Kidney (tissue), 22 donors: ENCODE measurements at places on chromosomes 11 and 22. TPM values are rescaled to one million over a fixed set of nuclear protein-coding genes. Genes with fewer than 3 reads are reported as not detected.
A peak's percentile ranks its signal among the peaks of the same experiment; 100 is the strongest.

GRCh38 chr11:26599425-26599824 lies 27.4 kb upstream of the MUC15 start:
- H3K27me3 ChIP-seq = no peaks in the 10 kb centered on the region
- H3K27ac ChIP-seq = no peak overlapping the region
- no peaks in the 10 kb centered on the region for H3K36me3 ChIP-seq
- no peak for DNase-seq
- no peaks in the 10 kb centered on the region for H3K4me1 ChIP-seq

DNA sequence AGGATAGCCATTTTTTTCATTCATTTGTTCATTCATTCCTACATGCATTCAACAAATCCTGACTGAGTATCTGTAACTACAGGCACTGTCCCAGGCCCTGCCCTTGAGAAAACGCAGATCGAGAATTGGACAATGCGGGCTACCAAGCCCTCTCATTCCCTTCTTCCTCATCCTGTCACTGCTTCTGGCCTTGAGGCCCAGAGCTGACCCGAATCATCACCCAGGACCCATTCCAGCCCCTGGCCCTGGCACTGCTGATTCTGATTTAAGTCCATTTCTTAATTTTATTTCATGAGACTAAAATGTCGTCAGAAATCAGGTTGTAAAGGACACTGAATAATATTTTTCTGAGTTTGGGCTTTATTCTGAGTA lies 24.3 kb downstream of the COMMD9 start:
- no peak overlapping the region for H3K4me3 ChIP-seq
- no peak for DNase-seq
- peaks cover 5% of the 10 kb centered on the region for H3K4me1 ChIP-seq
- H3K27me3 ChIP-seq = no peaks in the 10 kb centered on the region

- no peaks in the 10 kb centered on the region for H3K36me3 ChIP-seq
- H3K27ac ChIP-seq = no peak overlapping the region
- H3K4me3 ChIP-seq = no peak overlapping the region
Measured at GRCh38 chr11:121636081-121636799, 183.5 kb upstream of the SORL1-AS1 start.

- peaks cover 6% of the 10 kb centered on the region for H3K36me3 ChIP-seq
- H3K27me3 ChIP-seq = no peaks in the 10 kb centered on the region
Measured at GRCh38 chr11:74035264-74035663, 26.4 kb upstream of the UCP3 start.

DNA sequence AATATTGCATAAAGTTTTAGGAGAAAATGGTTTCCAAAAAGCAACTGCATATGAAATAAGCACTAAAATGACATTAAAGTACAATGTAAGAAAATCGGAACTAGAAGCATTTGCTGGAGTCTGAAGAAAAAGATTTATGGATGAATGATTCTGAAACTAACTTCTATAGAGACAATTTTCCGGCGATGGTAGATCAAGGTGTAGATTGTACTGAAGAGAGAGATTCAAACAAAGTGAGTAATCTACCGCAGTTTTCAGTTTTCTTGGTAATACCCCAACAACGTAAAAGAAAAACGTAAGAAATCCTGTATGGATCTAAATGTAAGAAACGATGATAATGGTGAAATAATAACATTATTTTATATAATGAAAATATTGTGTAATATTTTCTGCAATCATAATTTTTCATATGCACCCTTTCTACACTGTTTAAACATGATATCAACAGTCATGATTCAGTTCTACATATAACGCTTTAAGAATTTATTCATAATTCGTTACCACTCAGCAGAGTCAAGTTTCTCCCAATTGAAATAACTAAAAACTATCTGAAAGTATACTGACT lies 1.8 kb upstream of the CDPF1 start:
- H3K4me1 ChIP-seq = no peaks in the 10 kb centered on the region
- no peaks in the 10 kb centered on the region for H3K27me3 ChIP-seq
- no peak for DNase-seq
- no peaks in the 10 kb centered on the region for H3K36me3 ChIP-seq
- H3K4me3 ChIP-seq = no peak overlapping the region
- H3K27ac ChIP-seq = no peak overlapping the region

DNA sequence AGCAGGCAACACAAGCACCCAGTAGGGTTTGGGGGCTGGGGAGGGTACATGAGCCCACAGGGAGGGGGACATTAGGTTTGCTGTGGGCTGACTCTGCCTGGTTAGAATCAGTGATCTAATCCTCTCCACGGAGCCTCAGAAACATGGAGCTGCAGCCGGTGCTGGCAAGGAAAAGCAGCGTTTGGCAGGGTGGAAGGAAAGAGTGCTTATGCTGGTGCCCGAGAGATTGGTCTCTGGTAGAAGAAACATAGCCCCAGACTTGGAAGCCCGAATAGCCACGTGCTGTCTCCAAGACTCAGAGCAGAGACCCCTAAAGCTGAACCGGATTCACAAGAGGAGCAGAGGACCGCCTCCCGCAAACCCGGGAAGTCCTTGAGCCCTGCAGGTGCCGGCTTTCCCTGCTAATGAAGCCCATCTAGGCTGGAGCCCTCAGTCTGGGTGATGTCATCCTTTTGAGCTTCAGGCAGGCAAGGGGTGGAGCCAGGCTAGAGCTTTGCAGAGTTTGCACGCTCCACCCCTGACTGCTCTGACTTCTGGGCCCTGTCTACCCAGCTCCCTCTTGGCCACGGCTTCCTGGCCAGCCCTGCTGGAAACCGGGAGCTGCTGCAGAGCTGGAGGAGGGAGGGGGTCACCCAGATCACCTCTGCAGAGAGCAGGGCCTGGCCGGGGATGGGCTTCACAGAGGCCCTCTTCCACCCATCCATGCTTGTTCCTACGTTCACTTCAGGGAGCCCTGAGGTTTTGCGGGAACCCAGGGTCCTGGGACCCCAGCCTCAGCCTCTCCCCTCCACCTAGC lies 35.0 kb upstream of the JAM3 start:
- DNase-seq = peak; percentile 91
- H3K4me3 ChIP-seq = no peak overlapping the region
- no peaks in the 10 kb centered on the region for H3K36me3 ChIP-seq
- no peaks in the 10 kb centered on the region for H3K27me3 ChIP-seq
- peak overlapping the region; percentile 48 for H3K27ac ChIP-seq
- H3K4me1 ChIP-seq = peaks cover 17% of the 10 kb centered on the region

DNA sequence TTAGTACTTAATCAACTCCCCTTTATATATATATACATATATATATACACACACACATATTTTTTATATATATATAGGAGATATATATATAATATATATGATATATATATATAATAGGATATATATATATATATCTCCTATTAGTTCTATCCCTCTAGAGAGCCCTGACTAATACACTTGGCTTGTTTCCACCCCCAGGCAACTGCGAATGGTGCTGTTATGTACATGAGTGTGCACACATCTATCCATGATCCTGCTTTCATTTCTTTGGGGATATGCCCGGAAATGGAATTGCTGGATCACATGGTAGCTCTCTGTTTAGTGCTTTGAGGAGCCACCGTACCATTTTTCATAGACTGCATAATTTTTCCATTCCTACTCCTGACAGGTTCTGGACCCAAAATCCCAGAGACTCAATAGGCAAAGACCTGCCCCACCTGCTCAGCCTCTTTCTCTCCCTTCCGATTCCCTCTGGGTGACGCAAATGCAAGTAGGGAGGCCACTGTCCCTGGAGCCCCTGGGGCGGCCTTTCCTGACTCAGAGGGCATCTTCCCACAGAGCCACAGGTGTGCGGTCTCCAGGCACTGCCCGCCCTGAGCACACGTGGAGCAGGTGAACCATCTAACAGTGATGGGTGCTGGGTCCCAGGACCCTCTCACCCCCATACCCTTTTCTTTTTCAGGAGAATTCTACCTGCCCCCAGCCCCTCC lies 12.0 kb downstream of the FGF3 start:
- no peaks in the 10 kb centered on the region for H3K36me3 ChIP-seq
- H3K4me1 ChIP-seq = no peaks in the 10 kb centered on the region
- no peak overlapping the region for H3K27ac ChIP-seq
- no peak for DNase-seq
- H3K27me3 ChIP-seq = no peaks in the 10 kb centered on the region

DNA sequence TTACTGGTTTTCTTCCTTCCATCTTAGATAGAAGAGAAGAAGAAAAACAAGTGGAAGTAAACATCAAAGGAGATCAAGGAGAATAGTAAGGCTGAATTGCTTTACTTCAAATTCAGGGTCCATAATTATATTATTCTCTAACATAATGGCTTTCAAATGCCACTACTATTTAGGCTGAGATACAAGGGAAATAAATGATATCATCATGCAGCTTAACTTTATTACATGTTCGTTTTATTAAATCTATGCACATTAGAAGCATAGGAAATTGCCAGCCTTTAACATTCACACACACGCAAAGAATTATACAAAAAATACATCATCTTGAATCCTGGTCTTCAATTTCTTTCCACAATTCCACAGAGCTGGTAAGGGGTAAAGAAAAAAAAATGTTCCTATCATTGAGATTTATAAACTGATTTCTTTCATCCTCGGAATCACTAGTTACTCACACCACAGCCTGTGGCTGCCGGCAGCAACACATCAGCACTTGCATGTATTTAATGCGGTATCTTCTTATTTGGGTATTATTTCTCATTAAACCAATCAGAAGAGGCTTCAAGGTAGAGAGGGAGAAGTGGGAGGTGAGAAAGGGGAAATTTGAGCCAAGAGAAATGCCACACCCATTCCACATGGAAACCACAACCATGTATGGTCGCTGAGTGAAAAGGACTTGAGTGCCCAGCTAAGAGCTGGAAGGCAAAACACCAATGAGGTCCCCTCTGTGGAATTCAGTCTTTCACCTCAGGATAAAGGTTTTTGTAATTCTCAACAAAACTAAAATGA lies 26.3 kb downstream of the SYTL2 start:
- DNase-seq = no peak
- H3K4me1 ChIP-seq = no peaks in the 10 kb centered on the region
- H3K4me3 ChIP-seq = no peak overlapping the region
- H3K27me3 ChIP-seq = no peaks in the 10 kb centered on the region
- no peaks in the 10 kb centered on the region for H3K36me3 ChIP-seq

DNA sequence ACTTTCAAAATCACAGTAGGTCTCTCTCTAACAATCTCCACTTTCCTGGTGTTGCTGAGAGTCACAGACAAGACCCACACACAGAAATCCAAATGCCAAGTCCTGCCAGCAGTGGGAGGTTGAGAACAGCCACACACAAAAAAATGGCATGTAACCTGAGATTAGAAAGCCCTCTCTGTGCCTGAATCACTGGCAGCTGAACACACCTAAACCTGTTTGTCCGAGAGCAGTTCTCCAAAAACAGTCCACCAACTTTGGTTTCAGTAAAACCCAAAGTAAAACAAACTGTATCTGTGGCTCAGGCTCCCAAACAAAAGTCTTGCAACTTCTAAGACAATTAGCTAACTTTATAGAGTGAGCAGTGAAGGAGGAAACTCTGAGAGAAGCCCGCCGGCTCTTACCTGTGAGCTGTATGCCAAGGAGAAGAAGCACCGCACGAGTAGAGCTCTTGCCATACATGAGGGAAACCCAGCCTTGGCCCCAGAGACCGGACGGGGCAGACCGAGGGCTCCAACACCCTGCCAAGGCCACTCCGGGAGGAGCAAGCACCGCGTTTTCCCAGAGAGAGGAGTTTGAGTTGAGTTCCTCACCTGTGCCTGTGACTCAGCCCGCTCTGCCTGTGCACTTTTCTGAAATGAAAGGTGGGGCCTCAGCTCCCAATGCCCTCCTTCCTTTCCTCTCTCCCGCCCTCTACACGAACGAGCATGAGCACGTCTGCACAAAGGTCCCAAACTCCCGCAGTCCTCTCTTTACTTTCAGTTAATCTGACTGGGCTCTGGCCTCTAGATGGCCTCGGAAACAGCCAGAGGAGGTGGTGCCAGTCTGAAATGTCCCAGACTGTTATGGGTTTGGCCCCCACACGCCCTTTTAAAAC lies at the start of gene MPZL2:
MPZL2 (minus strand) TSS at position 603 of the 874 bp plus-strand sequence; CDS start at position 459, 144 bp downstream.
- H3K36me3 ChIP-seq = no peaks in the 10 kb centered on the region
- peak; percentile 79 for DNase-seq
- peaks cover 15% of the 10 kb centered on the region for H3K4me1 ChIP-seq
- H3K4me3 ChIP-seq = peak within 1 kb of the TSS; percentile 73

GRCh38 chr11:87429996-87430395 lies 392.3 kb downstream of the TMEM135 start:
- no peak for DNase-seq
- no peaks in the 10 kb centered on the region for H3K27me3 ChIP-seq
- H3K4me3 ChIP-seq = no peak overlapping the region
- no peaks in the 10 kb centered on the region for H3K4me1 ChIP-seq
- no peak overlapping the region for H3K27ac ChIP-seq

GRCh38 chr11:64526346-64526745 lies 64.7 kb upstream of the SLC22A12 start:
- DNase-seq = no peak
- no peaks in the 10 kb centered on the region for H3K4me1 ChIP-seq
- no peak overlapping the region for H3K27ac ChIP-seq
- no peaks in the 10 kb centered on the region for H3K27me3 ChIP-seq
- H3K36me3 ChIP-seq = no peaks in the 10 kb centered on the region

Gene AGBL2
- 5.6 TPM for total RNA-seq

Gene TRIM34
- total RNA-seq = 6.7 TPM

Gene ARHGAP32
- 30.8 TPM for total RNA-seq

Gene RTN4R
- 1.2 TPM for total RNA-seq

Gene CHEK2
- total RNA-seq = 10.1 TPM

Gene PARVB
- total RNA-seq = 32.9 TPM

Gene CALCA
- total RNA-seq = not detected

Gene OR2AT4
- not detected for total RNA-seq

Gene APOA4
- not detected for total RNA-seq
